HuH-7.5 (cell line): ENCODE measurements at places on chromosomes 5 and 9.

DNA sequence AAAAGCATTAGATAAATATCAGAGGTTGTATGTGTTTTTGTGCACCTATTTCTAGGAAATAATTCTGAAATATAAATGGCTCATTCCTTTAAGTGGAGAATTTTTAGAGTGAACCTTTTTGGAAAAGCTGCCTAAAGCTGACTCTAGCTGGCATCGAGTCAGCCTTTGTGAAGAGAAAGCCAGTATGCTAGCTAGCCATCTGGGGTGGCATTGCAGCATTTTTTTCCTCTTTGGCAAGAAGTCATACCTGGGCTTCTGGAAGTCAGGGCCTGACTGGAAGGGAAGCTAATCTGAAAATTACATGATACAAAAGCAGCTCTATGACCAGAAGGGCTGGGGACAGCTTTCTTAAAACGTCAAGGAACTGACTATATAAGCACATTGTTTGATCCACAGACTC, 19.7 kb downstream of the ANP32B start:
- DNase-seq = no peak

DNA sequence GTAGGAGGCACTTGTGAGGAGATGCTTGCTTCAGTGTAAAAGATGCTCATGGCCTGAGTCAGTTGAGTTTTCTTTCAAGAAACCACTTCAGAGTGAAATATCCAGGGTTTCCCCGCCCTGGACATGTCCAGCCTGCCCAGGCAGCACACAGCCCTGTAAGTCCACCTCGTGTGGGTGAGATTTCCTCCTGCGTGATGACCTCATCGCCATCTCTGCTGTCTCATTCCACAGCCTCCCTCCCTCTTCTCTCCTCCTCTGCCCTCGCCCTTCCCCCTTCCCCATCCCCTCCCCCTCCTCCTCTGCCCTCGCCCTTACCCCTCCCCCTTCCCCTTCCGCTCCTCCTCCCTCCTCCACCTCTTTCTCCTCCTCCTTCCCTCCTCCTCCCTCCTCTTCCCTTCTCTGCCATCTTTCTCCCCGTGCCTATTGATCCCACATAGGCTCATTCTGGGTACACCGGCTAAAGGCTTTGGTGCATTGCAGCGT, 34.0 kb upstream of the NCS1 start:
- no peak for DNase-seq

- peak; percentile 8 for DNase-seq
Observed at GRCh38 chr5:123610665-123611405, 98.9 kb downstream of the CSNK1G3 start.

DNA sequence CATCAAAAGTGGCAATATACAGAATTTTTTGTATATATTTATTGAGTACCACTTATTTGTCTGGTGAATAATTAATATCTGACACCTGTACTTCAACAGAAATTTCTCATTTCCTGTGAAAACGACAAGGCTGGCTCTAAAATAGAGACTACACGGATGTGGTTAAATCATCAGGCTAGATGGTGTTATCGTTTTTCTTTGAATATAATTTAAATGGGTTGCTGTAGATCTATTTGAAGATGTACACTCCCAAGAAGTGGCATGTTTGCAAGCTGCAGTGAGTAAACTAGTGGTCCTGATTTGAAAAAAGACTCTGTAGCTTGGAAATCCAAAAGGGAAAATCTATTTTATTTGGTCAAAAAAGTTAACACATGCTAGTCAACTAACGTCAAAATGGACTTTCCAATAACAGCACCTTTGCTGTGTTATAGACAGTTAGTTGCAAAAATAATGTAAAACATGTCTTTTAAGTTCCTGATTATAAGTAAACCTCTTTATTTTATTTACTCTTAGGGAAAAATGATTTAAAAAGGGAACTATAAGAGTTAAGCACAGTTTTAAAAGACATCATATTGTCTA, 13.8 kb downstream of the ST8SIA4 start:
- DNase-seq = no peak
